ENCODE measurements at places on chromosomes 3 and 15.

GRCh38 chr15:28922707-28923012 lies 36.9 kb downstream of the APBA2 start:
- DNase-seq, result no peak

DNA sequence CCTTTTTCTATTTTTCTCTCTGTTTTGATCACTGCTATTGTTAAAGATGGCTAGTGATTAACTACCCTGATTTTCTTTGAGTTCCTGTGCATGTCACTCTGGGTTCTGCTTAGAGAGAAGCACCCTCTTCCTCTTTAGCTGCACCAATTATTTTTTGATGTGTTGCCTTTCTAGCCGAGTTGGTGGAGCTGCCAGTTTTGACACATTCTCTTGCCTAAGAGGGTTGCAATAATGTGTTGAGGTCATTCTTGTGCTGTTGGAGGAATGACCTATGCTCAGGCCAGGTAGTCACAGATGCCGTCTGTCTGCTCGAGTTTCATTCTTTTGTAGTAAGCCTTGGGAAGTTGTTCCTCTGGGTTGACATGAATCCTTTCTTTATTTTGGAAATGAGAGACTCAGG lies 84.6 kb upstream of the DPH6 start:
- DNase-seq, result no peak

GRCh38 chr3:166764698-166765318 lies 615.3 kb downstream of the ZBBX start:
- DNase-seq, result no peak

GRCh38 chr15:26711445-26711844 lies 61.4 kb downstream of the GABRB3 start:
- DNase-seq, result no peak

DNA sequence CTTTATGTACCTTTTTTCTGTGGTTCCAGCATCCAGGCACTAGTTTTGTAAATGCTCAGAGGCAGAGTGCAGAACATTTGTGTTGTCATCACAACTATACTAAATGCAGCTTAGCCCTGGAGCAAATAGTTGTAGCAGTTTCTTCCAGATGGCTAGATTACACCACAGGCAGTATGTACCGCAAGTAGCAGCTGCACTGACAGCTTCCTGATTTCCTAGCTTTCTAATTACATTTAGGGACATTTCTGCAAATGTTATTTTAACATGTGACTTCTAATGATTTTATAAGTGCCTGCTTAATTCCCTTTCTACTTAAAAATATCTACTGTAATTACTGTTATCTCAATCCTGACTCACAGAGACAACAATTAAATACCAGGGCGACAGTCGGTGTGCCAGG lies 106.5 kb downstream of the NR2E3 start:
- DNase-seq, result no peak

DNA sequence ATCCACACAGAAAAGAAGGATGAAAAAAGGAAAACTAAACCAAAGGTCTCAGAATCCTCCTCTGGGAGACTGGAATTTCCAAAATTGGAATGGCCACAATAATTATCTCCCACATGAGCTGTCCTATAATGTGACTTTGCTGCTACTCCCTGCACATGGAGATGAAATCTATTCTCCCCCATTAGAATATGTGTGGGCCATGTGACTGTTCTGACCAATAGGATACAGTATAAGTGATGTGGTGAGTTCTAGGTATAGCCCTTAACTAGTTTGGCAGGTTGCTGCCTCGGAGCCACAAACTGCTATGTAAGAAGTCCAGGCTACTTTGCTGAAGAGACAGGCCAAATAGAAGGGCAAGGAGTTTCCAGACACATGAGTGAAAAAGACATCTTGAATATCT lies 5.2 kb downstream of the TRIM59 start:
- DNase-seq, result no peak

DNA sequence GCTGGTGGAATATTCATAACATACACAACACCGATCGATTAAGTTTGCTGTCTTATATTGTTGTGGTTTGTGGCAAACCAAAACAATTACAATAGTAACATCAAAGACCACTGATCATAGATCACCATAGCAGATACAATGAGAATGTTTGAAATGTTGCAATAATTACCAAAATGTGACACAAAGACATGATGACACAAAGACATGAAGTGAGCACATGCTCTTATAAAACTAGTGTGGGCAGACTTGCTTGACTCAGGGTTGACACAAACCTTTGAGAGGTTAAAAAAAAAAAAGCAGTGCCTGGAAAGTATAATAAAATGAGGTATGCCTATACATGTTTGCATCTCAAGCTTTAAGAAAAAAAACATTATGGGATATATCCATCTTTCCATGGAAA lies 130.3 kb downstream of the NR1I2 start:
- no peak for DNase-seq

- DNase-seq, result no peak
These were observed 1.6 kb downstream of the GP9 start for GRCh38 chr3:129061888-129062834.

GRCh38 chr3:148932972-148933371 lies 58.4 kb upstream of the GYG1 start:
- no peak for DNase-seq

GRCh38 chr3:43349716-43350115 lies 63.4 kb downstream of the SNRK start:
- DNase-seq, result no peak

DNA sequence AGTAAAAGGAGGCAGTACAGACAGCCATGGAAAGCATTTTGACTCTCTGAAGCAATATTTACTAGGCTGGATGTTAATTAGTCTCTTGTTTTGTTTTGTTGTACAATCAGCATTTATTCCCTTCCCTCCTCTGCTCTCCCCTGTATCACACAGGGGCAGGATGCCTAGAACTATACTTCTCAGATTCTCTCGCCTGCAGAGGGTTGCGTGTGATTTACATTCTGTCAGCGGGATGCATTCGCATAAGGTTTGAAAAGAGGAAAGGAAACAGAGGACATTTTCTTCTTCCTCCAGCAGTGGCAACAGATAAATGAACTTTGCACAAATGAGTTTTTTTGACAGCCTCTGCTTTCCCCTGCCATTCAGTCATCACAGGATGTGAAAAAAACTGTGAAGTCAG lies 188.3 kb downstream of the RSL24D1 start:
- no peak for DNase-seq

GRCh38 chr3:69065318-69065964 lies 13.3 kb upstream of the TMF1 start:
- DNase-seq, result no peak

- DNase-seq, result no peak
These were observed 50.6 kb upstream of the MLF1 start for GRCh38 chr3:158520433-158520832.

DNA sequence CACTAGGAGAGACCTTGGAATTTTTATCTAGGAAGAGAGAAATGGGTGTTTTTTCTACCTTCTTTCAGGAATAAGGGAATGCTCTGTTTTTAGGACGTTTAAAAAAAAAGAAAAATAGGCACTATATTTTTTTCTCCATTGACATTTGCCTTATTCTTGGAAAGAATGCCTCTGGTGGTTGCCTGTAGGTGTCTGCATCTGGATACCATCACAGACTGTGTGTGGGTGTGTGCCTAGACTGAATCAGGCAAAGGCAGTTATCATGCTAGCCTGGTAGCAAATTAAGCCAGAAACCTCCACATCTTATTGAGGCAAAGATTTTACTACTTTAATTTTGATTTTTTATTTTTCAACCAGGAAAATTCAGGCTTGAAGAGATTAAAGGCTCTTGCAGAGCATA lies 513.6 kb upstream of the KCNMB2 start:
- no peak for DNase-seq

- no peak for DNase-seq
These were observed 24.0 kb upstream of the SPTSSB start for GRCh38 chr3:161395115-161396012.

DNA sequence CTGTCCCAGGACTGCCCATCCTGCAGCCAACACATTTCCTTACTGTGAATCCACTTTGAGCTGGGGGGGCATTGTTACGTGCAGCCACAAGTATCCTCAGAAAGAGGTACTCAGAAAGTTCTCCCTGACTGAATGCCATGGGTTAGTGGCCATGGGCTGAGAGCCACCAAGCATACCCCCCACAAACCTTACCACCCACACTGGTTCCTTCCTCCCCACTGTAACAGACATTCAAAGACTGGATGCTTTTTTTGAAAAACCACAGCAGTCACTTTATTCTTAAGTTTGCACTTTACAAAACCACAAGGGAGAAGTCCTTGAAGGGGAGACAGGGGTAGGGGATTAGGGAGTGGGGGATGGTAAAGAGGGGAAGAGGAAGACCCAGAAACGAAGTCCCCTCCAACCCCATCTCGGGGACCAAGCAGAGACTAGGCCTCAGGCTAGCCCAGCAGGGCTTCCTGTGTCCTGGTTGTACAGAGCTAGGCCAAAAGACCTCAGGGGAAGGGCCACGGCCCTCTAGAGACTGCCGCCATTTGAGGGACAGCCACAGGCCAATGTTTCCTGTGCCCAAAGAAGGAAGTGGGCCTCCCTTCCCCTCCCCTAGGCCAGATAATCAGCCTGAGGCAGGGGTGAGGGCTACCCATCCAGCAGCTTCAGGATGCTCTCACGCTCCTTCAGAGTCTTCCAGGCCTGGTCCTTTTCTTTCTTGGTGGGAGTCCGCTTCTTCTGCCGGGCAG lies 10.1 kb upstream of the CAMK1 start:
- no peak for DNase-seq

DNA sequence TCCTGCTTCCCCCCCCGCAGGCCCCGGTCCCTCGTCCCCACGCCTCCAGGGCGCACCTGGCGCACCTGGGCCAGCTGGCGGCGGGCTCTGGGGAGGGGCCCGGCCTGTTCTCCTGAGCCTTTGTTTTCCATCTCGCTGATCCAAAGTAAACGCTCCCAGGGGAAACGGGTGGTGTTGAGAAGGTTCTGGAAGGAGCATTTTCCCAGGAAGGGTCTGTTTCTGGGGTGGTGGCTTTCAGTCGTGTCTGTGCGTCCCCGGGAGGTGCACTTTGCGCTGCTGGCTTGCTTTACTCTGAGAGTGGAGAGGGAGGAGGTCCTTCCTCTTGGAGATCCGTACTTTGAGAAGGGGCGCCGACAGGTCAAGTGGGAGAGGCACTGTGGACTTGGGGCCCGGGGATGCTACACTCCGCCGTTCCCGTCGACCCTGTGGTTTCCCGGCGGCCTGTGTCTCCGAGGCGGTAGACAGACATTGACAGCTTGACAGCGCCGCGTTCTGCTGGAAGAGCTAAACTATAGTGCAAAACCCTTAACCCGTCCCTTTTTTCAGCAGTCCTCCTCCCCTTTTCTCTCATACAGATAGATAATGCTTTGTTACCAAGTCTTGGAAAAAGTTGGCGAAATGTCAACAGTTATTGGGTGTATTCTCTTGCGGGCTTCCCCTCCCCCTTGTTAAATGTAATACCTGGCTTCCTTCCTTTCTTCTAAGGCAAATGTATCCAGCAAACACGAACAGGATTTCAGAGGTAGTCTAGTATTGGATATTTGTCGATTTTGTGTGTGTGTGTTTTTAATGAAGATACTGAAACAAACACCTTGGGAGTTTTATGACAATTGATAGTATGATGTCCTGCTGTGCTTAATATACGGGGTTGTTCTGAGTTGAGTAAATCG lies 6.5 kb downstream of the TPM1 start:
- DNase-seq, result peak; percentile 62

DNA sequence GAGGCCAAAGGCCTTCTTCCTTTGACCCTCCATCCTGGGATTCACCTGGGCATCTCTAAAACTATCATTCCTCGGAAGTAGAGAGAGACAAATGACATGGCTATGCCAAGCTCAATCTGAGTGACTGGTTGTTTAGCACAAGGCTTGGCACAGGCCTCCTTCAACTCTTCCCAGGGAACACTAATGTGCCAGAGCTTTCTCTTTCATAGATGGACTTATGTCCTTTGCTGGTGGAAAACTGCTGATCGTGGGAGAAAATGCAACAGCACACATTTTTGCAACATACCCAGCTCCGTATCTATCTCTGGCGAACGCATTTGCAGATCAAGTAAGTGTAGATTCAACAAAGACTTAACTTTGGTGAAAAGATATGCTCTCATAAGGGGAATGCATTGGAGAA lies 36.5 kb downstream of the AQP9 start:
- no peak for DNase-seq

- no peak for DNase-seq
These were observed 62.0 kb upstream of the CSTA start for GRCh38 chr3:122263058-122263457.

DNA sequence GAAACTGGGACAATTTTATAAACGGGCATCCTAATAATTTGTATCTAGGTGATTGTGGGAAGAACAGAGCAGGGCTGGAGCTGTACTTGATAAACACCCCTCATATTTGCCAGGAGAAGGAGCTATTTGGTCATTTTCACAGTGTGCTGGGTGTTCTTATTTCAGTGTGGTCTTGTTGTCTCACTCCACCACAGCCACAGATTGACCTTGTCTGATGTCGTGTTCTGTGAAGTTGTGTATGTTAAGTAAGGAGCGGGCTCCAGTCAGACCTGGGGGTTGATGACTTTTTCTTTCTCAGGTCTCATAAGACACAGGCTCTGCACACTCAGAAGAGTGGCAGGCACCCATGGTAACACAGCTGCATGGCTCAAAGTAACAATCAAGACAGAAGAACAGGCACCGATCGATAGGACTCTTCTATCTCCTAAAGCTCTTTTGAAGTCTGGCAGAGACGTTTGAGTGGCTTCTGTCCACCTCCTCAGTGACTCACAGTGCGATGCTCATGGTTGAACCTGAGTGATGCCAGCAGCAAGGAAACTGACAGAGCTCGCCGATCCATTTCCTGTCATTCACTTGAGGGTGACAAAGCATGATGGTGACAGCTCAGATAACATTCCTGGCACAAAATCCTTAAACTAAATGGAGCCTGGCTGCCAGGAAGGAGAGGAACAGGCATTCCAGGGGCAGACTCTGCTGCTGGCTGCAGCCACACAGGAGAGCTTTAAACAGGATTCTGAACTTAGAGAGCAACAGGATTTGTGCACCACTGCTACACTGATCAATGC lies 20.8 kb downstream of the DPH3 start:
- peak; percentile 58 for DNase-seq

DNA sequence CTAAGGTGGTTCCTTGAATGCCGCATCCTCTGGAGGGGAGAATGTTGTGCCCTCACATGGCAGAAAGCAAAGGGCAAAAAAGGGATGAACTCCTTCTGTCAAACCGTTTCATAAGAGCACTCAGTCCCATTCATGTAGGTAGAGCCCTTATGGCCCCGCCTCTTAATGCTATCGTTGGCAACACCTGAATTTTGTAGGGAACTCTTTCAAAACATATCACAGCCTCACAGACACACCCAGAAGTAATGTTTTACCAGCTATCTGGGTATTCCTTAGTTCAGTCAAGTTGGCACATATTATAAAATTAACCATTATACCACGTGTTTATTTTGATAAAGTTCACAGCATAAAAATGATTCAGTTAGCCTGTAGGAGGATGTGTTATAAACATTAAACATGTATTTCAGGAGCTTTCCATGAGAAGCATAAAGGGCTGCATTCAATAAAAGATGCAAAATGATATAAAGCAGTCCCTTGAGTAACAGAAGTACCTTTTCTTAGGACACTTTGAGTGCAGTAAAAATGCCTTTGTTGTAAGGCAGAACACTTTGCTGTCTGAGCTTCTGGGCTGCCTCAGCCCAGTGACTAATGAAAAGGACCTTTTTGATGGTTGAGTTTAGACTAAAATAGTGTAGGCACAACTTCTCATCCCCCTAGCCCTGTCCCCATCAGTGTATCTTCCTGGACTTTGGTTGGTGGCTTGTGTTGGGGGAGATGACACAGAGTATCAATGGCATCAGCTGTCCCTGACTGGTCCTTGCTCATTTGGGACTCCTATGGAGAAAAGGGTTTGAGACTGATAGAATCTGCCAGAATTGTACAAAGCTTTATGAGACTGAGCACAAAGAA lies 263.5 kb upstream of the TPRG1 start:
- DNase-seq, result no peak

All from dermis blood vessel endothelial cell (primary cell).